ENCODE measurements at places on chromosomes 2 and 18. TPM values are rescaled to one million over a fixed set of nuclear protein-coding genes. Genes with fewer than 3 reads are reported as not detected.

CBLN2 gene
- polyA plus RNA-seq, result 0.32 TPM

DNA sequence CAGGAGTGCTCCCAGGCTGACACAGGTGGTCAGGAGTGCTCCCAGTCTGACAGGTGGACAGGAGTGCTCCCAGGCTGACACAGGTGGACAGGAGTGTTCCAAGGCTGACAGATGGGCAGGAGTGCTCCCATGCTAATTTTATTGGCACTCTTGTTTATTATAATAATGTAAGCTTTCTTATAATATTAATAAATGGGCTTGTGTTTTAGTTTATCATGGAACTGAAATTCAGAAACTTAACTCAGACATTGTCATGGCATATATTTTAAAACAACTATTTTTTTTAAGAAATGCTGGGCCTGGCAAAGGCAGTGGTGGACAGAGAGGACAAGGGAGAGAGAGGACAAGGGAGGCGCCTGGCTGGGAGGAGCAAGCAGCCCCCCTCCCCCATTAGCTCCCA lies 18.7 kb downstream of the ANO7 start:
- DNase-seq, result no peak

- no peak for DNase-seq
Measured at GRCh38 chr2:55461679-55462078, 42.0 kb upstream of the CCDC88A start.

SNORC gene
- 1.8 TPM for polyA plus RNA-seq

- no peak for DNase-seq
Measured at GRCh38 chr2:182754231-182754630, 38.2 kb downstream of the DNAJC10 start.

DNA sequence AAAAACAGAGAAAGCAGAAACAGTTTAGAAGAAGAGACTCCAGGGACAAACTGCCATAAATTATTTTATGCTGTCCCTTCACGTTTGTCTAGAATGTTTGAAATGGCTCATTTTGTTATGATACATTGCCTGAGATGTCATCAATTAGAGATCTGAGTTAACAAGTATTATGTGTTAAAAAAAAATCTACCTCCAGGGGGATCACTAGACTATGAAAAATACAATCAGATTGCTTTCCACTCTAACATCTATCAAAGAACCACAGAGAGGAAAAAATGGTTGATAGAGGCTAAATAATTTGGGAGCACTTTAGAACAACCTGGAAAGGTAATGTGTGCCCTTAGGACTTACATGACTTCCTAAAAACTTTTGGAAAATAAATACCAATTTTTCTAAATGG lies 103.8 kb upstream of the CCDC150 start:
- no peak for DNase-seq

DNA sequence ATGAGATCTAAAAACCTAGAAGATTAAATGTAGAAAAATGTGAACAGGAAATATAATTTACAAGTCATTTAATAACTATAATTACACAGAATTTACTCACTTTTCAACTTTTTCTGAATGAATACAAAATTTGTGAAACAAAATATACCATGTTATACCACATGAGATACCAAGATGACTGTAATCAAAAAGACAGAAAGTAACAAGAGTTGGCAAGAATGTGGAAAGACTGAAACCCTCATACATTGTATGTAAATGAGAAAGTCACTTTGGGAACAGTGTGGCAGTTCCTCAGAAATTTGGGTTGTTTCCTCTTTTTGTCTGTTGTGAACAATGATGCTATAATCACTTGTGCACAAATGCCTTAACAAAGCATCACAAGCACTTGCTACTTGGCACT lies 145.4 kb upstream of the ZNF804A start:
- DNase-seq, result no peak

EMILIN2 gene
- polyA plus RNA-seq, result 40.0 TPM

DNA sequence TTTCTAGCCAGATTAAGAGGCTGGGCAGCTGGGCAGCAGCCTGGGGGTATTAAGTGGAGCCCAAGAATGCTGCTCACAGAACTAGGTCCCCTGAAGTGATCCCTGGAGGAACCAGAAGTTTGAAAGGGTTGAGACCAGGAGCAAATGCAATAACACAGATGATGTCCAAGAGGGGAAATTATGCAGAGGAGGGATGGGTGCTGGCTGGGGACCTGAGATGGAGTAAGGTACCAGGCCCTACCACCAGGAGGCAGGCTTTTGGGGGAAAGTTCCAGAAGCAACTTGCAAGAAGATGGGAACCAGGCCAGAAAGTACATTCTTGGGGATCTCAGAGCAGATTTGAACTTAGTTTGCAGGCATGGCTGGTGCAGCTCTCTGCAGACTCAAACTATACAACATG lies 175.1 kb downstream of the NCK2 start:
- DNase-seq, result no peak

DNA sequence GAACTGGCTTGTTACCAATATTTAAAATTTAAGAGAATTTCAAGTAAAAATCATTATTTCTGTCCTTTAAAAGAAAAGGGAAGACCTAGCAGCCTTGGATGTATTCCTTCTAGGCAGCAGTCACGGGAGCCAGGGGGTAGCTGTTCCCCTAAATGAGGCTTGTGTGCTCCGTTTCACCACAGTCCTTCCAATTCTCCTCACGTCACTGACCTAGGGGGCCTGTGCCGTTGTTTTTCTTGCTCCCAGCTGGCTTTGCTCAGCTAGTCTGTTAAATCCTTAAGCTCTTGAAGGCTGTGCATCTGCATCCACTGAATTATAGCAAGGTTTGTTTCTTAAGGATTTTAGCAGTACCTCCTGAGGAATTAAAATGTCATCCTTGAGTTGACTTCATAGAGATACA lies 9.9 kb downstream of the KLHL23 start:
- DNase-seq, result no peak

FAM210A gene
- polyA plus RNA-seq, result 23.7 TPM

DNA sequence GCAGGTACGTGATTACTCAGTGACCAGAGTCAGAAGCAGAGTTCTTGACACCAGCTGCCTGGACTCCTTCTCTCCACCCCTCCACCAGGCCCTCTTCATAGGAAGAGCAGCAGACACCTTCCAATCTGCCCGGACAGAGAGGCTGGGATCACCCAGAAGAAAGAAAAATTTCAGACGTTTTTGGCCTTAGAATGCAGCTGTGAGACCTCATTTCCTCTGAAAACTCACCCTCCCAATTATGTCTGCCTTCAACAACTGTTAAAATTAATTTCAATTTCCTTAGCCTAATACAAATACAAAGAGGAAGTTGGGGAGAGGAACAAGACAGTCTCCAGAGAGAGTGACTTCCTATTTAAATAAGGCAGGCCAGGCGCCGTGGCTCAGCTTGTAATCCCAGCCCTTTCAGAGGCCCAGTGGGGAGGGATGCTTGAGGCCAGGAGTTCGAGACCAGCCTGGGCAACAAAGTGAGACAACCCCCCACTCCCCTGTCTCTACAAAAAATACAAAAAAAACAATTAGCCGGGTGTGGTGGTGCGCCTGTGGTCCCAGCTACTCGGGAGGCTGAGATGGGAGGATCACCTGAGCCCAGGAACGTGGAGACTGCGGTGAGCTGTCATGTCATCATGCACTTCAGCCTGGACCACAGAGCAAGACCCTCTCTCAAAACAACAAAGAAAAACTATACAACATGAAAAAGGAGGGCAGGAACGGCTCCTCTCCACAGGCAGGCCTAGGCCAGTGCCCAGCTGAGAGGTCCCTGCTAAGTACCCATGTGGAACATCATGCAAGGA lies 1.6 kb downstream of the SLC66A2 start:
- peak; percentile 51 for DNase-seq

DNA sequence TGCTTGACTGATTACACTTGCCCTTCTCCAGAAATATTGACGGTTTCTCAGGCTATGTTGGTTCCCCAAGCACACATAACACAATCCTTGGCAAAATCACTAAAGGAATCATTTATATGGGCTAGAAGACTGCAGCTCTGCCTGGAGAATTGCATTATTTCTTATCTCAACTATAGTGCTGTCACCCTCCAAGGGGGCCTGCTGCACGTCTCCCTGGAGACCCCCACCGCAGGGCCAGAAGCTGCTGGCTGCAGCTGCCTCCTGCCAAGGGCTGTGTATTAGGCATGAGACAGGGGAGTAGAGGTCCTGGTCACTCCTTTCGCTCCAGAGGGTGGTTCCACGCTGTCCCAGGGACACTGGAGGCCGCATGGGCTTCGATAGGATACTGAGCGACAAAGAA lies 76.6 kb downstream of the LRRC30 start:
- DNase-seq, result no peak

TRPM8 gene
- polyA plus RNA-seq, result not detected

PDCL3 gene
- 42.0 TPM for polyA plus RNA-seq

DUSP2 gene
- 4.6 TPM for polyA plus RNA-seq

GRCh38 chr2:2222931-2223330 lies 108.1 kb downstream of the MYT1L start:
- no peak for DNase-seq

DNA sequence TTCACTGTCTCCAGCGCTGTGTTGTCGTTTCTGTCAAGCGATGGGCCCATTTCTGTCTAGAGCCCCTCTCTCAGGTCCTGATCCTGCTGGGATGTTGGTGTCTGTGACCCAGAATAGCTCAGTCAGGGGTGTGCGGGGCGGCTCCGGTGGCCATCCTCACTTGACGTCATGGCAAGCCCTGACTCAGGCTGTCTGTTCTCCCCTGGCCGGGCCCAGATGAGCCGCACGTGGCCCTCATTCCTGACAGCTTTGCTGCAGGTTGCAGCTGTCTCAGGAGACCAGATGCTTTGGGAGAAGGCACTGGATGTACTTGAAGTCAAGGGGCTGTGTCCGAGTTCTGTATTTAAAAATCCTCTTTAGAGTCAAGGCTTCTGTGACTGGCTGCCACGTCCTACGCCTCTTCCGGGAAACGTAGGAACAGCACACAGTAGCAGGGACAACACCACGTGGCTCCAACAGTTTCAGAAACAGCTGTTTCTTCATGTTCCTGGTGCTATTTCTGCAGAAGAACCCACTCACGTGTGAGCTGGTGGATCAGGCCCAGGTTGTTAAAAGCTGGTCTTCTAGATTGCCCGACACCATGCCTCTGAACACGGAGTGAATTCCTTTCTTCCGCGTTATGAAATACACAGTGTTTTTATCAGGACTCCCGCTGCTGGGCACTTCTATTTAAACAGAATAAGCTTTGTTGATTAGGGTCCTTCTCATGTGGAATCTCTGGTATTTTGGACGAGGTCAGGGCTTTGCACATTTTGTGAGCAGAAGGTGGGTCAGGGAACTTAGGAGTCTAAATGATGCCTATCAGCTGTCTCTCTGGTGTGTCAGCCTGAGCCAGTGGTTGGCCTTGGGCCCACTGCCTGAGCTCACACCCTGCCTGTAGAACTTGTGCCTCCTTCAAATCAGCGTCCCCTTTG lies 28.3 kb upstream of the NTSR2 start:
- DNase-seq, result no peak

DNA sequence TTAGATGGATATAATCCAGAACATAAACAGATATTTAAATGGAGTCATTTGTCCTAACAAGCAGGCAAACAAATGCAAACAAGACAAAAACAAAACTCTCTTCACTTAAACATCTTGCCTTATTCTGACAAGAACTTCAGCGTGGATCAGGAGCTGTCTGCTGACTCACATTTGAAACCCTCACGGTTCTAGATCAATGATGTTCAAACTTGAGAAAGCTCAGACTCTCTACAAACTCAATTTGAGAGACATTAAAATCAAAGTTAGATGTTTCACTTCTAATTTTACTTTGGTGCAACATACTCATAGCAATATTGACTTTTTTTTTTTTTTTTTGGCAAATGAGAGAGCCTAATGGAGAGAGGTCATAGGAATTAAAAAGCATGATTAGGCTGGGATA lies 362.8 kb upstream of the SLC14A2 start:
- DNase-seq, result no peak
